ENCODE measurements at places on chromosomes 4 and X. TPM values are rescaled to one million over a fixed set of nuclear protein-coding genes. Genes with fewer than 3 reads are reported as not detected.

GRCh38 chr4:100008048-100008447 lies 58.0 kb upstream of the H2AZ1 start:
- no peak overlapping the region for H3K4me3 ChIP-seq
- no peaks in the 10 kb centered on the region for H3K27me3 ChIP-seq
- no peaks in the 10 kb centered on the region for H3K36me3 ChIP-seq
- DNase-seq = no peak
- no peak overlapping the region for H3K27ac ChIP-seq

DNA sequence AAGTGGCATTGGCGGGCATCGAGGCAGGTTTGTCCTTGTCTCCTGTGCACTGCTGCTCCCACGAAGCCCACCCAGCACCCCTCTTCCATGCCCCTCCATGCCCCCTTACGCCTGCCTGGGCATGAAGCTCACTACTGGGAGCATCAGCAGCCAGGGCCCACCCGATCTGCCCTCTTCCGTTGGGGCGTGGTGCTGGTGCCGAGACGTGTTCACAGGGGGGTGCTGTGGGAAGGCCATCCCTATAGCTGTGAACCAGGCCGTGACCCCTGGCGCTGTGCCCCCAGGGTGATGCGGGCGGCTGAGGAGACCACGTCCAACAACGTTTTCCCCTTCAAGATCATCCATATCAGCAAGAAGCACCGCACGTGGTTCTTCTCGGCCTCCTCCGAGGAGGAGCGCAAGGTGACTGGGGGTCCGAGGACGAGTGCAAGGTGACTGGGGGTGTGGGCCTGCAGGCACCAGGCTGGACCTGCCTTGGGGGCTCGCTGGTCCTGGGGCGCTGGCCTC lies 19.3 kb upstream of the ADD1 start:
- H3K27me3 ChIP-seq = no peaks in the 10 kb centered on the region
- H3K4me3 ChIP-seq = no peak overlapping the region
- peaks cover 78% of the 10 kb centered on the region for H3K36me3 ChIP-seq
- H3K27ac ChIP-seq = no peak overlapping the region
- DNase-seq = no peak

DNA sequence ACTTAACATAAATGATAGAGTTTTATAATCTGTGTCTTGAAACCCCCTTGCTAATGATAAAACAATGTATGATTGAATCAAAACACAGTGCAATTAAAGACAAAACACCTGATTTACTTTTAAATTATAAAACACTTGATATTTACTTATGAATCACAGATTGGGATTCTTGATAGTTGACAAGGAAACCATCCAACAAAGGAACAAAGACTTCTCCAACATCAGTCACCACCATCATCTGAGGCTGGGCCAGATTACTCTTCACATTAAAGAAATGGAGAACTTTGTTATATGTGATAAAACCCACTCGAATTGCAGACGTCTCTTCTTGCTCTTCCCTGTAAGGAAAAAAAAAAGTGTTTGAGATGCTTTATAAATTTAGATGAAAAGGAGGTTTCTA lies 67.4 kb downstream of the METTL14 start:
- no peak overlapping the region for H3K27ac ChIP-seq
- H3K36me3 ChIP-seq = peaks cover 21% of the 10 kb centered on the region
- H3K4me3 ChIP-seq = no peak overlapping the region
- H3K27me3 ChIP-seq = no peaks in the 10 kb centered on the region
- H3K4me1 ChIP-seq = no peaks in the 10 kb centered on the region

- no peaks in the 10 kb centered on the region for H3K36me3 ChIP-seq
- no peak overlapping the region for H3K4me3 ChIP-seq
- peaks cover 30% of the 10 kb centered on the region for H3K4me1 ChIP-seq
- H3K27ac ChIP-seq = no peak overlapping the region
- DNase-seq = no peak
- H3K27me3 ChIP-seq = no peaks in the 10 kb centered on the region
These were observed 18.5 kb upstream of the OPN1LW start for GRCh38 chrX:154125391-154126040.

GRCh38 chr4:140448162-140448561 lies 20.7 kb upstream of the CLGN start:
- no peak for DNase-seq
- H3K36me3 ChIP-seq = no peaks in the 10 kb centered on the region
- H3K27ac ChIP-seq = no peak overlapping the region
- no peaks in the 10 kb centered on the region for H3K27me3 ChIP-seq
- H3K4me3 ChIP-seq = no peak overlapping the region
- H3K4me1 ChIP-seq = no peaks in the 10 kb centered on the region

- H3K27ac ChIP-seq = no peak overlapping the region
- H3K4me3 ChIP-seq = no peak overlapping the region
- H3K27me3 ChIP-seq = no peaks in the 10 kb centered on the region
- no peaks in the 10 kb centered on the region for H3K36me3 ChIP-seq
These were observed 85.1 kb downstream of the APBB2 start for GRCh38 chr4:41129128-41129754.

Gene STAP1
- 6.1 TPM for total RNA-seq

Gene ACSL4
- total RNA-seq = 43.9 TPM

Gene STATH
- not detected for total RNA-seq

Gene ETDA
- not detected for total RNA-seq

Measured in naive thymus-derived CD4-positive, alpha-beta T cell (primary cell).